Mesothelial cell of epicardium (in vitro differentiated cells): ENCODE measurements at places on chromosomes 2 and 18.
A peak's percentile ranks its signal among the peaks of the same experiment; 100 is the strongest.

GRCh38 chr2:9699139-9700108, 68.6 kb upstream of the YWHAQ start:
- DNase-seq = no peak

DNA sequence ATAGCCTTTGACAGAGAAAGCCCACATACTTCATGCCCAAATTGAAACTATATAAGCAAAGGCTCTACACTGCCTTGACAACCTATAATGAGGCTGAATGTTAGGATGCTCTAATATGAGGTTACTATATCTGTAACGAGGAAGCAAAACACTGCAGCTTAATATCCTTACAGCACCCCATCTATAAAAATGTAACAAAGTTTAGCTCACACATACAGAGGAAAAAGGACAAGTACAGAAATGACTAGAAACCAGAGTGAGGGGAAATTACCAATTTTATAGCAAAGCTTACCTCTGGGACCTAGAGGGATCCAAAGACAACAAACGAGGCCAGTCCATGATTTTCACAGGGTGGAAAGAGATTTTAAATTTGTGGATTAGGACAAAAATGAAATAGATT, 138.5 kb downstream of the COL4A4 start:
- DNase-seq = no peak

DNA sequence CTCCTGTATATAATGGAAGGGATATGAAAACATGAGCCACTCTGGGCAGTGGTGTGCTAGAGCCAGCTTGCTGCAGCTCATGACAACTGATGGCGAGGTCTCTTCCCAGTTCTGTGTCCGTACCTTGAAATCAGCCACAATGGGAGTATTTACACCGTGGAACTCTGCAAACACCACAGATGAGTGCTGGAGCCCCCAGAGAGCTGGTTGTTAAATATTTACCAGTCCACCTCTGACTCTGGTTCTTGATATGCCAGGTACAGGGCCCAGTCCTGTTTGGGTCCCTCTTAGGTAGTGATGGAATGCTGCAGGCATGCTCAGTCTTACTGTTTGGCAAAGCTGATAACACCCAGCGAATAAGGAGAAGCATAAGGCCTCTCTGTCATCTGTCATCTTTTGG, 116.1 kb upstream of the GLI2 start:
- DNase-seq = no peak

DNA sequence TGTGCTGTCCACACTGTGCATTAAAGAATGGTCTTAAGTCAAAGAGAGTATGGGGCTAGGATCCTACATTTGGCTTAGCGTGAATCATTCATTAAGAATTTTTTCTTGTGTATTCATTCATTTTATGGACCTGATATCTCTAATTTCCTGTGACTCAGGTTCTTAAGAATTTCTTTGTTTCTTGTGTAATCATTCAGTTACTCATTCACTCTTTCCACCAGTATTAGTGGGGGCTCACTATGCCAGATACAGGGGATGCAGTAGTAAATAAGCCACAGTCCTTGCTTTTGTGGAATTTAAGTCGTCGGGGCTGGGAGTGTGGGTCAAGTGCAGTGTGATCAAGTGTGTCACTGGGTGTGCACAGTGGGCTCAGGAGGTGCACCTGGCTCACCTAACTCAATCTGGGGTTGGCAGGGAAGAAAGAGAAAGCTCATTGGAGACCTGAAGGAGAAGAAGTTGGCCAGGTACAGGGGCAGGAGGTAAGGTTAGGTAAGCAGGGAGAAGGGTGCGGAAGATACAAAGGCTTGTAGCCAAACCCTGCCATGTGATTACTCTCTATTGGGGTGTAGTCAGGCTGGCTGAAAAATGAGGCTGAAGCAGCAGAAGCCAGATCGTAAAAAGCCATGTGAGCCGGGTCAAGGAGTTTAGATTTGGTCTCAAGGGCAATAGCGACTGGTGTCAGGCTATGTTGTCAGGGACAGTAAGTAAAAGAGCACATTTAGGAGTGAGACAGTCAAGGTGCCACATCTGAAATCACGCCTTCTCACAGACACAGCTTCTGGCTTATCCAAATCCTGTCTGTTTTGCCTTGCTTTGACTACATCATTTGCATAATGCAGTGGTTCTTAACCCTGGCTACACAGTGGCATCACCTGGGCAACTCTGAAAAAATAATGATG, 67.2 kb downstream of the KCTD1 start:
- no peak for DNase-seq

- no peak for DNase-seq
Measured at GRCh38 chr18:62224229-62224628, 37.2 kb downstream of the RELCH start.

DNA sequence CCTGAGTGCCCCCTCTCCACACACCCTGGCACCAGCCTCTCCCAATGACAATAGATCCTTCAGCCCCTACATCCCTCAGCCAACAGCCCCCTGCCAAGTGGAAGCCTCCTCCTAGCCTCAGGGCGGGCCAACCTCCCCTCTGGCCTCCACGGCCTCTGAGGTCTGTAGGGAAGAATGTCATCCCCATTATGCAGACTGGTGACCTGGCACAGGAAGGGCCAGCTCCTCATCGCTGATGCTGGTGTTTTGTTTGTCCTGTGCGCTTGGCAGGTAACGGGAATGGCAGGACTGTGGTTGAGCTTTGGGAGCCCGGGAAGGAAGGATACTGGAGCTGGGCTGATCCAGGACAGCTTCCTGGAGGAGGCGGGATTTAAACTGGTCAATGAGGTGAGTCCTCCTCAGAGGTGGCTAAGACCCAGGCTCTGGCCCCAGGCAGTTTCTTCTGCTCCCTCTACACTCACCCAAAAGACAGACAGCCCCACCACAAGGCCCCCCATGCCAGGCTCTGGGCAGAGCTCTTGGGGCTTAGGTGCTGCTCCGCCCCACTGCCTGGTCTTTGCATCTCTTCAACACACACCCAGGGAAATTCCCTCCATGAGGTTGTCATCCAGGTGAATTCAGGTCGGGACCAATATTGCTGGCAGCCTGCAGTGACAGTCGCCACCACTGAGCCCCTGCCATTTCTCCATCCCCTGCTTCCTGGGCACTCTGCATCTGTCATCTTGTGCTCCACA, 75.2 kb upstream of the SMAD7 start:
- DNase-seq = no peak

DNA sequence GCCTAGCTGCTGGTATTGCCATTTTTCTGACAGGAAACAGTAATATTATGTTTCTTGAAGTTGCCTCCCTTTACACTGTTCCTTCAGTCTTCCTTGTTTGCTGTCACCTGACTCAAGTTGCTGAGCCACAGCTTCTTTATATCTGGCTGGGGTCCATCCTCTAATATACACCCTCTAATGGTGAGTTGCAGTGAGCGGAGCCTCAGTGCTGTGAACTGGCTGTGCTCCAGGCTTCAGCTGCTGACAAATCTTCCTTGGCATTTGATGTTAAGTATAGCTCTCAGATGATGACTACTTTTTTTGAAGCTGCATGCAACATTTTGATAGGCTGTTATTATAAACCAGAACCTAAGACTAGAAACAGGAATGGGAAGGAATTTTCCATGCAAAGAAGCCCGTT, 366.7 kb downstream of the NUP35 start:
- no peak for DNase-seq

DNA sequence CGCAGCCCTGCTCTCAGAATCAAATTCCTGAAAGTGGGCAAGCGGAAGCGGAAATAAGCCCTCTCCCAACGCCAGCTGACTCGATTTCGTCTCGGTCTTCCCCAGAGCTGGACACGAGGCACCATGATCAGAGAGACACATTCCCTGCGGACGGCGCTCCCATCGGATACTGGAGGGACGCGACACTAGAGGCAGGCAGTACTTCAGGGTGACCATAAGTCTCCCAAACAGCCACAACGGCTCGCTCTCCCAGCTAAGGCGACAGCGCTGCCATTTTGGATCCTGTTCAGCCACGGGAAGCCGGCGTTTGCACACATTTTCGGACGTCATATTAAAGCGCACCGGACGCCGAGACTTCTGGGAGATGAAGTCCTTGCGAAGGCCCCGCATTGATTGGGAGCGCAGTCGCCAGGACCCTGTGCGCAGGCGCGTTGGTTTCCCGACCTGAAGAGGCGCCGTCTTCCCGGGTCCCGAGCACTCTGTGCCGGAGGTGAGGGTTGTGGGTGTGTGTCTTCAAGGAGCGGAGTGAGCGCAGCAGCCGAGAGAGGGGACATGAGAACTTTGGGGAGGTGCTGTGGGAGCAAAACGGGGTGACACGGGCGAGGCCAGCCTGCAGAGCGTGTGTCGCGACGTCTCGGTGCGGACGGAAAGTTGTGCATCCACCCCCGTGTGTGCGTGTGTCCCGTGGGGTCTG, at the start of gene ZNF2:
Gene ZNF2 (plus strand): TSS at position 439 of the 694 bp plus-strand sequence. CDS start 10,418 bp downstream, outside the sequence.
- peak; percentile 95 for DNase-seq

DNA sequence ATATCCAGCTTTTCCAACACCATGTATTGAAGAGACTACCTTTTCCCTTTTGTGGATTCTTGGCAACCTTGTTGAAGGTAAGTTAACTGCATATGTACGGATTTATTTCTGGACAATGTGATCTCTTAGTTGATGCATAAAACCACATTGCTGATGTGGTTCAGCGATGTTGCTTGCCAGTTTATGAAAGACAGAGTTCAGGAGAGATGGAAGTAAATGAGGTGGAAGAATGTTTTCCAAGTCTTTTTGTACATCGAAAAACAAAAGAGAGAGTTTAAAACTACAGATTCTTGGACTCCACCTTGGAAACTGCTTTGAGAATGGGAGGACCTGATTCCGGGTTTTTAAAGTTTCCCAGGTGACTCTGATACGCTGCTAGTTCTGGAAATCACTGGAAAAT, 43.8 kb downstream of the MOB4 start:
- no peak for DNase-seq

DNA sequence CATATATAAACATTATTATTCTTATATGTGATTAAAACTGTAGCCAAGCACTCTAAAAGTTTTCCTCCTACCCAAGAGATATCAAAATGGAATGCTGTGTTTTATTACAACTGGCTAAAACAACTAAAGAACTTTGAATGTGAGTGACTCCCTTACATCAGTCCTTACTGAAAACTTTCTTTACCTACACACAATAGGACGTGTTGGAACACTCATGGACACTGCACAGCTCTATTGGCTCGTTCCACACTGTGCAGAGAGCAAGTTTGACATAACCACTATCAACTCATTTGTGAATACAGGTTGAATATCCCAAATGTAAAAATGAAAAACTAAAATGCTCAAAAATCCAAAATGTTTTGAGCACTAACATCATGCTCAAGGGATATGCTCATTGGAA, 650.6 kb downstream of the SLC4A3 start:
- DNase-seq = no peak
